Pulmonary artery endothelial cell (primary cell): ENCODE measurements at places on chromosomes 16 and 17. TPM values are rescaled to one million over a fixed set of nuclear protein-coding genes. Genes with fewer than 3 reads are reported as not detected.

- DNase-seq, result no peak
These were observed 2.0 kb downstream of the CDIP1 start for GRCh38 chr16:4536391-4537106.

Gene C16orf92
- total RNA-seq, result not detected in 2 replicates

Gene JPH3
- total RNA-seq, result 0.04 and 0.13 TPM in 2 replicates

- no peak for DNase-seq
These were observed 38.1 kb upstream of the KPNB1 start for GRCh38 chr17:47611372-47612350.

Gene NEK8
- 2.0 and 2.1 TPM in 2 replicates for total RNA-seq

DNA sequence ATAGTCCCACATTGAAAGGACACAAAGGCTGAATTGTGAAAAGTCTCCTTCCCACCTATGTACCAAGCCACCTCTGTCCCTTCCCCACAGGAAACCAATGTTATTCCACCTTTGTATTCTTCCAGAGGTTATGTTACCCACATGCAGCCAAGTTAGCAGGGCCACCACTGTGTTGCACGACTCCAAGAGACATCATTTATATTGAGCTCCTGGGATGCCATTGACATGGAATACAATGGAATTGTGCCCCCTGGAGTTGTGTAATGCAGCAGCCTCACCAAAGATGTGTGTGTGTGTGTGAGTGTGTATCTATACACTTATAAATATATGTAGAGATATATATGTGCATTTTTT, 21.6 kb upstream of the MSI2 start:
- DNase-seq, result no peak

- DNase-seq, result no peak
These were observed 4.7 kb upstream of the CDT1 start for GRCh38 chr16:88798772-88799455.

GRCh38 chr16:84036982-84037425, 5.6 kb downstream of the SLC38A8 start:
- no peak for DNase-seq

GRCh38 chr17:16123531-16123930, 91.8 kb downstream of the NCOR1 start:
- DNase-seq, result no peak

DNA sequence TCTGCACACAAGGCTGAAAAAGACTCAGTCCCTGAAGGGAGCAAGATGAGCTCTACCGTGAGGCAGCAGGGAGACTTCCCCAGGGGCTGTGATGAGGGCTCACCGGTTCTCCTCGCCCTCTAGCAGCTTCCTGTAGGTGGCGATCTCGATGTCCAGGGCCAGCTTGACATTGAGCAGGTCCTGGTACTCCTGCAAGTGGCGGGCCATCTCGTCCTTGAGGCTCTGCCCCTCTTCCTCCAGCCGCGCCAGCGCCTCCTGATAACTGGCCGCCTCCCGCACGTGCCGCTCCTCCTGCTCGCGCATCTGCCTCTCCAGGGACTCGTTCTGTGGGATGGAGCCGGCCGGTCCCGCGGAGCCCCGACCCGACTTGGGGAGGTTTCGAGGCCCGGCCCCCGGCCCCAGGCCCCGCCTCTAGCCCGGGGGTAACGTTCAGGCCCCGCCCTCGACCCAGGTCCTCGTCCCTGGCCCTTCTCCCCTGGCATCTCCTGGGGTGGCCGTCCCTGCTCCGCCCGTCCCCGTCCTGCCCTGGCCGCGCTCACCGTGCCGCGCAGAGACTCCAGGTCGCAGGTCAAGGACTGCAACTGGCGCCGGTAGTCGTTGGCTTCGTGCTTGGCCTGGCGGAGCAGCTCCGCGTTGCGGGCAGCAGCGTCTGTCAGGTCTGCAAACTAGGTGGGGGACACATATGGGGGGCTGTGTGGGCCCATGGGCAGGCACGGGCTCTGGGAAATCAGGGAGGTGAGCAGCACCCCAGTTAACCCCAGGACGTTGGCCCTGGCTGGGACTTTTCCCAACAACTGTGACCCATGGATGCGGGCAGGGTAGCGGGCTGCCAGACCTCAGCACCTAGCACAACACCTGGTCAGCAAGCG, 3.9 kb downstream of the GFAP start:
- DNase-seq, result no peak

GRCh38 chr16:26441178-26441577, 625.5 kb upstream of the C16orf82 start:
- no peak for DNase-seq

DNA sequence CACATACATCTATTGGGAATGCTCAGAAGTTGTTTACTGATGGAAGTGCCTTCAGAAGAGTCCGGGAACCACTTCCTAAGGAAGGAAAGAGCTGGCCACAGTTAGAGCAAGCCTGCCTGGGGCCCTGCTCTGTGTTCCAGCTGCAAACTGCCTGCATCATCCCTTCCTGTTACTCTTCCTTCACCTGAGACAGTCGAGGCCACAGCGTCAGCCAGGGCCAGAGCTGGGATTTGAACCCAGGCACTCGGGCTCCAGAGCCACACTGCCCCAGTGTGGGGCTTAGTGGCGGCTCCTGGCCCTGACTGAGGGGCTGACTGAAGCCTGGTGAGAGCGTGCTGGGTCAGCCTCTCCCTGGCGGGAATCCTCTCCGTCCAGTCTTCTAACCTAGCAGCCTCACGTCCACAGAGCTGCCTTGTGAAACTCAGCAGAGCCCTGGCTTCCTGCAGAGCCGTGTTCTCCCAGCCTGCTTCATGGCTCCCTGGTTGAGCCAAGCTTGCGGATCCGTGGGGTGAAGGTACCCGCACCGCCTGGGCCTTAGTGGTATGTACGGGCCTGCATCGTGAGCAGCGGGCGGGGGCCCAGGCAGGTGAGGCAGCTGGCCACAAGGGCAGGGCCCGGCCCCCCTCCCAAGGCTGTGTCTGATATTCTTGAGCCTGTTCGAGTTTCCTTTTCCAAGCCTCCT, 4.6 kb upstream of the C17orf99 start:
- no peak for DNase-seq

DNA sequence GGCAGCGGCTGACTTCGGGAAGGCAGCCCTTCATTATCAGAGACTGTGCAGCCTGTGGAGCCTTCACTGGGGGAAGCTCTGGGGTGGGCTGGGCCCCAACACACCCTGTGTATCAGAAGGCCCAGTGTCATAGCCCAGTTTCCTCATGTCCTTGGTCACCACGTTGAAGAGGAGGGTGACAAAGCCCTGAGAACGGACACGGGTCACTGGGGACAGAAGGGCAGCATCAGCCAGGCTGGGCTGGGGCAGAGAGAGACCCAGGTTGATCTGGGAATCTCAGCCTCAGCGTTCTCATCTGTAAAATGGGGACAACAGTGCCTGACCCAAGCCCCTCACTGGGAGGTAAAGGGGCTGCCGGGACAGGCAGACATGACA, 19.3 kb downstream of the B9D1 start:
- no peak for DNase-seq

DNA sequence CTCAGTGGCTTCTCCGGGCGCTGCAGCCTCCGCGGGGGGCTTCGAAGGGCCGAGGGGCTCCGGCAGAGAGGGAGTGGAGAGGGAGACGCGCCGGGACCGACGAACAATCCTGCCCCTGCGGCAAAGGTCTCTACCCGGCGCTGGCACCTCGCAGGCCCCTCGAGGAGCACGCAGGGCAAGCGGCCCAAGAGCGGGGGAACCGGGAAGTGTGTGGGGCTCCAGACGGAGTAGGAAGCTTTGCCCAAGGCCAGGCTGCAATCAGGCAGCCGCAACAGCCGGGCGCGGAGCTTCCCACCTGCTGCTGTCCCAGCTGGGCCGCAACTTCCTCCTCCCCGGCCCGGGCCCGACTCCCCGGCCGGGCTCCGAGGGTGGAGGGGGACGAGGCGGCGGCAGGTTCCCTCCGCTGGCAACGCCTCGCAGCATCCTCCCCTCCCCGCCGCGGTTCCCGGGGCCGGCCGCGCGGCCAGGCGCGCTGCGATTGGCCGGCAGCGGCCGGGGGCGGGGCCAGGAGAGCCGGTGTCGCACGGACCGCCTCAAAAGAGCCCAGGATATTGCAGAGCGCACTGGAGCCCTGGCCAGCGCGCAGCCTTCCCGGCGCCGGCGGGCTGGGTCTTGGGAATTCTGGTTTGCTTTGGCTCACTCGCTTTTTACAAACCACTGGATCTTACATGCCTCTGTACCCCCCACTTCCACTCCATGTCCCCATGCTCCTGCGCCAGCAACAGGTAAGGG, at the start of gene KCNJ2:
Gene KCNJ2, plus strand, starts transcription at position 556 of the 732 bp plus-strand sequence. CDS start 5,508 bp downstream, outside the sequence.
- no peak for DNase-seq

Gene NPIPB4
- 25.1 and 25.9 TPM in 2 replicates for total RNA-seq

DNA sequence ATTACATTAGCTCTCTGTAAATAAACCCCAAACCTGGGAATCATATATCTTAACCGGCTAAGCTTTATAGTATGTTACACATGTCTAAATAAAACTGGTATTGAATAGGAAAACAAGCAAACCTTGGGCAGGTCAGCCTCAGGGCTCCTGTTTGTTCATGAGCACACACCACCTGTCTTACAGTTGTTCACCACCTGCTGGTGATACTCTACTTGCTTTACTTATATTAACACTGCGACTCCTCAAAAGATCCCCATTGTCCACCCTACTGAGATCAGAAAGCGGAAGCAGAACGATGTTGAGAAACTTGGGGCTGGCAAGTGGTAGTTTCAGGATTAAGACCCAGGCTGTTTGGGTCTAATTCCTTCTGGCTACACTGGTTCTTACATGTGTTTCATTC, 16.4 kb downstream of the CDH13 start:
- DNase-seq, result no peak

GRCh38 chr17:12229335-12229734, 208.7 kb downstream of the MAP2K4 start:
- DNase-seq, result no peak

GRCh38 chr16:80703131-80704071, 101.0 kb downstream of the CDYL2 start:
- DNase-seq, result no peak

Gene PERCC1
- not detected in 2 replicates for total RNA-seq

- DNase-seq, result no peak
These were observed 45.4 kb downstream of the BRCA1 start for GRCh38 chr17:43079641-43080302.

DNA sequence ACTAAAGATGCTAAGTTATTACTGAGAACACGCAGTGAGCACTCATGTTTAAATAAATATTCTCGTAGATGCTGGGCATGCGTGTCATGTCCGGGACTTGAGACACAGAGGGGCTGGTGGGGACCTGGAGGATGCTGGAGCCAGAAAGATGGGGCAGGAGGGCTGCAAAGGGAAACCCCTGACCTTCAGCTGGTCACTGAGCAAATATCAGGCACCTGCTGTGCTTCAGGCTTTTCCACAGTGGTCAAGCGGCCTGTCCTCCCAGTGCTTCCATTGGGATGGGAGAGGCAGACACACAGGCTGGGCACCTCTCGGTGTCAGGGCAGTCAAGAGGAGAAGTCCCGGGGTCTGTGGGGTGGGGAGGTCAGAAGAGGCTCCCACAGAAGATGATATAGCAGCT, 211.4 kb downstream of the GSG1L start:
- DNase-seq, result no peak

Gene CHD9NB
- total RNA-seq, result 0.53 and 1.3 TPM in 2 replicates
